Activated naive CD8-positive, alpha-beta T cell treated with anti-CD3 and anti-CD28 coated beads for 36 hours (primary cell): ENCODE measurements at places on chromosomes 3 and 15. TPM values are rescaled to one million over a fixed set of nuclear protein-coding genes. Genes with fewer than 3 reads are reported as not detected.

The SI gene
- total RNA-seq, result not detected

The TM4SF18 gene
- not detected for total RNA-seq

The IL12A gene
- 0.41 TPM for total RNA-seq

The LRRC2 gene
- total RNA-seq, result not detected

The P2RY1 gene
- 0.52 TPM for total RNA-seq

The ANKRD34C gene
- total RNA-seq, result not detected

The SPRED1 gene
- 3.2 TPM for total RNA-seq

The CPEB1 gene
- total RNA-seq, result 1.0 TPM

The KNG1 gene
- not detected for total RNA-seq

The ZNF774 gene
- 0.82 TPM for total RNA-seq

The CKMT1B gene
- total RNA-seq, result 0.29 TPM

The THSD4 gene
- total RNA-seq, result not detected

The EFCAB12 gene
- total RNA-seq, result 0.39 TPM

The C3orf85 gene
- not detected for total RNA-seq

The RTP3 gene
- total RNA-seq, result not detected

DNA sequence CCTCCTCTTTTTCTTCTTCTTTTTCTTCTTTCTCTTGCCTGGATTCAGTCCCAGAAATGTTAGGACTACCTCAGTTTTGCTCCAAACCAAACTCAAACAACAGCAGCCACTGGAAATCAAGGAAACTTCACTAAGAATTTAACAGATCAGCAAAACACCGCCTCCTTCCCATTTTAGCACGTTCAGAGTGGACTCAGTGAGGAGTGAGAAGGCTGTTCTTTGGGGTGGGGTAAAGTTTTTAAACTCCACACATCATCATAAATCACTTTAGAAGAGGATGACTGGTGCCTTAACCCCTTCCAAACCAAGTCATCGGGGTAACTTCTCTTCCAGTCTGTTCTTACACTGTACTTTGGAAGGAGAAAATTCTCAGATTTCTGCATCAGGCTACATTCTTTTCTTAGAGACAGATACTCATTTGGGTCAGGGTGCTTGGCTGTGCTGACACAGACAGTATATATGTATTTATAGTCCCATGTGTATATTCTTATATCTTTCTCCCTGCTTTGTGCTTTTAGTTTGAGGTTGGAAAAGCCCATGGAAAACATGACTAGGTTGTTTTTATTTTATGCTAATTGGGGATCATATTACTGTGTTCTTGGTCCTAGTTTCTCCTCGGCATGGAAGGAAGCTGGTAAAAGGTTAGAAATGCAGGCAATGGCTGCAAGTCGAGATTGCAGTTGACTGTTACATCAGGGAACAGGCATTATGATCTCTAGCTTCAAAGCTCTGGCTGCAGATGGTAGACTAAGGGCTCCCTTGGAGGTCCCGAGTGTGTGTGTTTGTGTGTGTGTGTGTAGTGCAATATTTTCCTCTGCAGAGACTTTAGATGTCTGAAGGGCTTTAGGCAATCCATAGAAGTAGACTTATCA is at the start of gene CCDC80:
Gene CCDC80, minus strand, starts transcription at position 214 of the 872 bp plus-strand sequence. CDS start 1,238 bp downstream, outside the sequence.
- no peak for DNase-seq

GRCh38 chr3:192745150-192745549 is 17.8 kb upstream of the FGF12 start:
- no peak for DNase-seq

- no peak for DNase-seq
Observed at GRCh38 chr3:98553753-98554152, 22.0 kb downstream of the GPR15 start.

DNA sequence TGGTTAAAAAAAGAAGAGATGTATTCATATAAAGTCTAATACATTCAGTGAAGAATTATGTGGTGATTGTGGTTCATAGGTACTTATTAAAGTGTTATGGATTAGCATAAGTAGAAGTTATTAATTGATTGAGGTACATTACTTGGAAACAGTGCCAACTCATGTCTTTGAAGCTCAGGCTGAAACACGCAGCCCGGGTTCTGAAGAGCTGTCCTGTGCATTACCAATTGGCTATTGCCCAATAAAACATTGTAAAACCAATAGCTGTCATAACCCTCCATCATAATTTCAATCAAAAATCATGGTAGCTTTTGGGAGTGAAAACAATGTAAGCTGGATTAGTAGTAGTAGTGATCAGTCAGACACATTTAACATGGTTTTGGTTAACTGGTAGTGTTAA is 560.1 kb downstream of the MCTP2 start:
- DNase-seq, result no peak

GRCh38 chr3:73052857-73053256 is 8.6 kb upstream of the EBLN2 start:
- no peak for DNase-seq

DNA sequence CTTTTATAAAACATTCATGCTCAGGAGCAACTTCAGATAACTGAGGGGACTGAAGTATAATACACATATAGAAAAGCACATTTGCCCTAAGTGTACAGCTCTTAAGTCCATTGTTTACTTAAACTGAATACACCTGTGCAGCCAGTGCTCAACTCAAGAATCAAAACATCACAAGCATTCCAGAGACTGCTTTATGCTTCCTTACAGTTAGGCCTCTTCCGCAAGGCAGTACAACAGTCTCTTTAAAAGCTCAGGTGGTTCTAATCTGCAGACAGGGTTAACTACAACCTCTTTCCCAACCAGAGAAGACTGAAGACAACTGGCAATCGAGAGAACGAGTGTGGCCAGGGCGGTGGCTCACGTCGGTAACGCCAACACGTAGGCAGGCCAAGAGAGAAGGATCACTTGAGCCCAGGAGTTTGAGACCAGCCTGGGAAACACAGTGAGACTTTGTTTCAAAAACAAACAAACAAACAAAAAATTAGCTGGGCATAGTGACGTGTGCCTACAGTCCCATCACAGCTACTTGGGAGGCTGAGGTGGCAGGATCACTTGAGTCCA is 16.9 kb downstream of the MCCC1 start:
- no peak for DNase-seq

GRCh38 chr3:108178676-108179075 is 43.5 kb downstream of the IFT57 start:
- DNase-seq, result no peak

DNA sequence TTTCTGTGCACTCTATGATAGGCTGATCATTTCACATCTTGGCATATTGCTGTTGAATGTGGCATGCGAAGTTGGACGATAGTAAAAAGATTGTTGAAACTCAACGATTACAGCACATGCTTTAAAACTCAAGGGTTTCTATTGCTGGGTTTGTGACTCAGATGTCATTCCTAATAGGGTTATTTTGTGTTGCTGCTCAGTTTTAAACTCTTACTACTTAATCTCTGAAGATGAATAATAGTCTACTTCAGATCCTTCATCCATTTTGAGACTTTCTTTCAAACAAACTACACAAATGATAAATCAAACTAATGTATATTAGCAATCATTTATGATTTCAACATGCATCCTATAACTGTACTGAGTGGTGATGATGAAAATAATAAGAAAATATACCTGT is 71.3 kb upstream of the MBNL1 start:
- DNase-seq, result no peak

DNA sequence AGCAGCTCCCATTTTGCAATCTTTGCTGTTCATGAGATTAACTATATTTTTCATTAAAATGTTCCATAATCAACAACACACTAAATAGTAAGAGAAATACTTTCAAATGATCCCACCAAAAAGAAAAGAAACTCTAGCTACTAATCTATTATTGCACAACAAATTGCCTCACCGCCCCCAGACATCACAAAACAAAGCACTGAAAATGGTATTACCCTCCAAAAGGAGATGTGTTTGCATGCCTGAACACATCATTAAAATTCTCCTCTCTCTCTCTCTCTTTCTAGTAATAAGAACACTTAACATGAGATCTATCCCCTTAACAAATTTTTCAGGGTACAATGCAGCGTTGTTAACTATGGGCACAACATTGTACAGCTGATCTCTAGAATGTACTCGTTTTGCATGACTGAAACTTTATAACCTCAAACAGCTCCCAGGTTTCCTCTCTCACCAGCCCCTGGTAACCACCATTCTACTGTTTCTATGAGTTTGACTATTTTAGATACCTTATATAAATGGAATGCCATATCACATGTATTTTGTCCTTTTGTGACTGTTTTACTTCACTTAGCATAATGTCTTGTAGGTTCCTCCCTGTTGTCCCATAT is 33.1 kb downstream of the WNT5A start:
- DNase-seq, result no peak

DNA sequence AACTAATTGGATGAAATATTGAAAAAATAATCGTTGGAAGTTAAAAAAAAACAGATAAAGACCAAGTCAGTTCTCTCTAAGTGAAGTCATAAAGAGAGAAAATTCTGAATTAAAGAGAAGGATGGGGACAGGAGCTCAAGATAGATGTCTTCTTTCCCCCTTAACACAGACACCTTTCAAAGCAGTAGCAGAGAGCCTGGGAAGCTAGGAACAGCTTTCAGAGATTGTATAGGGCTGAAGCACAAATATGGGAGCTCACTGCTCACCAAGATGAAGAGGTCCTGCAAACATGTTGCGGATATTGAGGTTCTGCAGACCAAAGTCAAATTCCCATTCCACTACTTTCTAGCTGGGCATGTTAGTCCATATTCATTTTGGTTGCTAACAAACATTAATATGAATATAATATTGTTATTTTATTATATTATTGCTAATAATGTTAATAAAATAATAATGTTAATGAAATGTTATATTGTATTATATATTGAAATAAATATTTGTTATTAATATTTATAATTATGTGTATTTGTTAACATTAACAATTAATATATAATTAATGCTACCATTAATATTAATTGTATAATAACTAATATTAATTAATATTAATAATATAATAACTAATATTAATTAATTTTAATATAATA is 319.1 kb downstream of the OXSM start:
- no peak for DNase-seq

DNA sequence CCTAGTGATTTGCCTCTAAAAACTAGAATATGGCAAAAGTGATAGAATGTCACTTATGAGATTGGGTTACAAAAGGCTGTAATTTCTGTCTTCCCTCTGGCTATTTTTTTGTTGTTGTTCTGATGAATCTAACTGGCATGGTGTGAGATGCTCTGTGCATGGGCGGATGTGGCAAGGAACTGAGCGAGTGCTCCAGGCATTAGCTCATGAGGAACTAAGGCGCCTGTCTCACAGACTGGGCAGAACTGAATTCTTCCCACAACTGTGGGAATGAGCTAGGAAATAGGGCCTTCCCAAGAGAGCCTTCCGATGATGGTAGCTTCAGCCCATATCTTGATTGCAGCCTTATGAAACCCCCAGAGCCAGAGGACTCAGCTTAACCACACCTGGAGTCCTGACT is 222.5 kb downstream of the NR2F2 start:
- no peak for DNase-seq

- DNase-seq, result no peak
Observed at GRCh38 chr3:184659797-184660301, 52.0 kb downstream of the MAGEF1 start.

DNA sequence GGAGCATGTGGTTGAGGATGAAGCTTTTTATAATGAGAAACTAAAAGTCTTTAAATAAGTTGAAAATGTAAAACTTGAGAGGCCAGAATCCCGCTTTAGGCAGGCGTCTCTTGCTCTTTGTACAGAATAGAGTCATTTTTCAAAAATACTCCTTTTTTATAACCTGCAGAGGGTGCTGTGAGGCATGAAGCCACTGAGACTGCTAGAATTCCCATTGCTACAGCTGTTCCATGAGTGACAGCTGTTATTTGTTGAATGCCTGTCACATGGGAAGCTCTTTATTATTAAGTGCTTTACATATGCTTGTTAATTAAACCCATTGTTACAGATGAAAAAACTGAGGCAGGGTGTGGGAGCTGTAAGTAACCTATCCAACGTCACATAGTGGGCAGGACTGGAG is 18.5 kb downstream of the MINAR1 start:
- DNase-seq, result no peak

DNA sequence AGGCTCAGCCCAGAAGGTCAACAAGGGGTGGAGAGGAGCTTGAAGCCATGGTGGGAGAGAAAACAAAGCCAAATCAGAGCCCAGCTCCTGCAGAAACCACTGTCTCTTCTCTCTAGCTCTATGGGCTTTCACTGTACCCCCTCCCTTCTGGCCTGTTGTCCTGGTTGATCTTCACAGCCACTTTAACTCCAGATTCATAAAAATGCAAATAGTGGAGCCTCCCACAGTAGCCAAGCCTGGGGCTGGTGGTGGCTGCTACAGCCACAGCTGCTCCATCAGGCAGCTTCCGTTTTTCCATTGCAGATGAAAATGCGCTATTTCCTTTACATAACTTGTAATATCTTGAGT is 20.7 kb upstream of the CAV3 start:
- no peak for DNase-seq

- no peak for DNase-seq
Observed at GRCh38 chr15:69272139-69272538, 26.6 kb upstream of the PAQR5 start.

GRCh38 chr15:101447561-101448071 is 41.9 kb downstream of the PCSK6 start:
- DNase-seq, result no peak
